ENCODE measurements at places on chromosomes 4 and X. TPM values are rescaled to one million over a fixed set of nuclear protein-coding genes. Genes with fewer than 3 reads are reported as not detected.

INPP4B gene
- total RNA-seq: 16.3 TPM

DNA sequence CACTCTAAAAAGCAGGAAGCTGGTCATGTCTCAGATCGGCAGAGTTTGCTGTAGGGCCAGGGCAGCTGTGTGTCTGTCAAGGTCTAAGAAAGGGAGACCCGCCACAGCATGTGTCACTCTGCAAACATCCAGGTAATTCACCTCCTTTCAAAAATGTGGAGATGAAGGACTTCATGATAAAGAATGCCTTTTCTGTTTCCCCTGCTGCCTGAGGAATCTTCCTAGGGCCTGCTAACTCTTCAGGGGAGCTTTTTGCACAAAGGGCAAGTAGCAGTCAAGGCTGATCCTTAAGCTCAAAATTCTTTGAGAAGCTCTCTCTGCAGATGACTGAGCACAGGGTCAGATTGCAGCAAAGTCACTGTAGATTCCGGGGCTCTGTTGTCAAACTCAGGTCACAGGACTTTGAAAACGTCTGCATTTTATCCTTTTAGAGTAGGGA is 21.1 kb downstream of the RASL11B start:
- no peak for DNase-seq

GRCh38 chr4:164304861-164305260 is 449.1 kb upstream of the SMIM31 start:
- no peak for DNase-seq

DNA sequence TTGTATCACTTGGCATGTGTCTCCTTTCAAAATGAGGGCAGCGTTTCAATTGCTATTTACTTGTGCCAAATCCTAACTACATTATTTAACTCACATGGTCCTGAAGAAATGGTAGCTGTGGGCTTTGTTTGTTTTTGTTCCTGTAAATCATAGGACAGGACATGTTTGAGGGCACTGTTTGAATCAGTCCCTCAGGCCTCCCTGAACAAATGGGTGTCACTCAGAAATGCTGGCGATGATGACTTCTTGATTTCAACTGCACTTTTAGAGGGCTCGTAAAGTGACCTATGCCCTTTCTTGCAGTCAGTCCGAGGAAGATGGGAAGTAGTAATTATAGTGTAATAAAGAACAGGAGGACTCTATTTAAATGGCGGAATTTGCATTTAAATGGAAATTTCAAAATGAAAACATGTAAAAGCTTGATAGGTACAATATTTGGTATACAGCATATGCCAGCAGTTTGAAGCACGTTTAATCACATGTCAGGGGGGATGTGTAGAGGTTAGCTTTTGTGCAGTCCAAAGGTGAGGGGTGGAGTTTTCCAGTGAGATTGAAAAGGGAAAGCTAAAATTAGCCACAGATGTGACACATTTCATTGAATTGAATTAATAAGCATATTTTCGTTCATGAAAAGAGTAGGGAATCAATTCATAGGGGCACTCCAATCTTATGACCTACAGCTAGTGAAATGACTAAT is 1958.7 kb upstream of the IGFBP7 start:
- no peak for DNase-seq

GRCh38 chr4:80202741-80203553 is 5.6 kb downstream of the PRDM8 start:
- no peak for DNase-seq

GRCh38 chrX:39952989-39953388 is 144.8 kb downstream of the BCOR start:
- no peak for DNase-seq
